ENCODE measurements at places on chromosomes 3 and 15. TPM values are rescaled to one million over a fixed set of nuclear protein-coding genes. Genes with fewer than 3 reads are reported as not detected.

The GTF2E1 gene
- total RNA-seq = 23.9 TPM

The RAB5A gene
- 65.5 TPM for total RNA-seq

The SPATA12 gene
- total RNA-seq = 0.11 TPM

The LRRC2 gene
- total RNA-seq = 7.4 TPM

The LRRIQ4 gene
- total RNA-seq = 0.11 TPM

The LRRK1 gene
- total RNA-seq = 10.6 TPM

The ASB14 gene
- under 0.01 TPM for total RNA-seq

The TMEM108 gene
- total RNA-seq = 0.12 TPM

The NPAP1 gene
- total RNA-seq = not detected

The GOLGA6L10 gene
- total RNA-seq = 0.11 TPM

The HTR3E gene
- total RNA-seq = not detected

The CMTM8 gene
- 0.12 TPM for total RNA-seq

The THRB gene
- 0.77 TPM for total RNA-seq

The ROBO2 gene
- total RNA-seq = 0.37 TPM

The CPN2 gene
- not detected for total RNA-seq

The GOLGA8O gene
- 1.7 TPM for total RNA-seq

The TMCO5A gene
- total RNA-seq = not detected
